Sigmoid colon (tissue), 7 donors: ENCODE measurements at places on chromosomes 13 and 19. TPM values are rescaled to one million over a fixed set of nuclear protein-coding genes. Genes with fewer than 3 reads are reported as not detected.

DNA sequence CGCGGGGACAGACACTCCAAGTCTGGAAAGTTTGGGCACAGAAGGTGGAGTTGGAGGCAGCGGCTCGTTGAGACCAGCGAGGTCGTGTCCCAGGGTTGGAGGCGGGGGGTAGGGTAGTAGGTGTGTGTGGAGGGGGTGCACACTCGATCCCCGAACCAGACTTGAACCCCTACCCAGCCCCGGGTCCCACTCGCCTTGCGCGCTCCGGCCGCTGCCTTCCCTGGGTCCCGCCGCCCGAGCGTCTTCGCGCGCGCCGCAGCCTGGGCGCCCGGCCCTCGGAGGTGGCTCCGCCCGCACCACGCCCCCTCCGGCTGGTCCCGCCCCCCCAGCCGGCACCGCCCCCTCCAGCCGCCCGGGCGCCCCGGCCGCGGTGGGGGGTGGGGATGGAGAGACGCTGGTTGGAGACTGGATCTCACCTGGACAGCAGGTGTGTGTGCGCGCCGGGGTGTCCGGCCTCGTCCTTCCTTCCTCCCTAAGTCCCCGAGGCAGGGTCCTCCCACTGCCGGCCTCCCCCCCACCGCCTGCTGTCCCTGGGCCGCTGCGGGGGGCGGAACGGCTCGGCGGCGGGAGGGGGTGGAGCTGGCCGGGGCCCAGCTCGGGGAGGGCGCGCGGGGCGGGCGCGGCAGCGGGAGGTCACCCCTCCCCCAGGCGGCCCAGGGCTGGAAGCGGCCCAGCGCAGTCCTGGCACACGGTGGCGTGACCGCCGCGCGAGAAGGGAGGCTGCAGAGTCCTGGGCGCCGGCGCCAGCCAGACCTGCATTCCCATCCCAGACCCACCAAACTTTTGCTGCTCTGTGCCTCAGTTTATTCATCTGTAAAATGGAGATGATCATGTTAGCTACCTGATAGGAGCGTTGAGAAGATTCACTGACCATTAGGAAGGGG is at the start of gene KANK2:
KANK2 (minus strand) TSS at position 255 of the 884 bp plus-strand sequence. CDS start 3,034 bp downstream, outside the sequence.
- DNase-seq, result peak; percentile 94

SRRM5 gene
- 1.1 TPM for total RNA-seq

LHB gene
- total RNA-seq, result not detected

GRCh38 chr19:50626011-50626410 is 13.7 kb downstream of the SYT3 start:
- DNase-seq, result no peak

GRCh38 chr19:31586282-31586681 is 237.0 kb upstream of the TSHZ3 start:
- no peak for DNase-seq

DNA sequence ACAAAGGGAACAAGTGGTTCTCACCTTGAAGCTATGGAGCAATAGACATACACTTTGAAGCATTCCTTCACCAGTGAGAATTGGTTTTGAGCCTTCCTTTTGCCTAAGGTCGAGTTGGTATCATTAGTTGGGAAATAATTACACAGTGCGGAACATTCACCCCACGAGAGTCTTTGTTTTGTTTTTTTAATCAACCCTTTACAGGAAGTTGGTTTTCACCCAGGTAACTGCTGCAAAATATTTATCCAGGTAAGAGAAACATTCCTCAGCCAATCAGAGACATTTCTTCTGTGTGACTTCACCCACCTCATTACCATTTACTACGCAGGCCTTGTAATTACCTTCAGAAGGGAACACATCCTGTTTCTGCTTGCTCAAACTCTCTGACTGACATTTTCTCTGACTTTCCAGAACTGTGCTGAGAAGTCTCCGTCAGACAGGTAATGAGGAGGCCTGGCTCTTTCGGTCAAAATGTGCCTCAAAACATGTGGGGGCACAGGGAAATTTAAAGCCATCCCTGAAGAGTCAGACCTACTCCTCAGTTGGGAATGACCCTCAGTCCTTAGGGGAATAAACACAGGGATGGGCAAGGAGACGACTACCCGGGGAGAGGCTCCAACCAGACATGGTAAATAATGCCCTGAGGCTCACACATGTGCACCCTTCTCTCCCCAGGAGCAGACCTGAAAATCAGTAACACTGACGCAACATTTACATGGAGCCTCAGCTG is 22.7 kb upstream of the SERP2 start:
- no peak for DNase-seq

NLRP9 gene
- total RNA-seq, result not detected

DNA sequence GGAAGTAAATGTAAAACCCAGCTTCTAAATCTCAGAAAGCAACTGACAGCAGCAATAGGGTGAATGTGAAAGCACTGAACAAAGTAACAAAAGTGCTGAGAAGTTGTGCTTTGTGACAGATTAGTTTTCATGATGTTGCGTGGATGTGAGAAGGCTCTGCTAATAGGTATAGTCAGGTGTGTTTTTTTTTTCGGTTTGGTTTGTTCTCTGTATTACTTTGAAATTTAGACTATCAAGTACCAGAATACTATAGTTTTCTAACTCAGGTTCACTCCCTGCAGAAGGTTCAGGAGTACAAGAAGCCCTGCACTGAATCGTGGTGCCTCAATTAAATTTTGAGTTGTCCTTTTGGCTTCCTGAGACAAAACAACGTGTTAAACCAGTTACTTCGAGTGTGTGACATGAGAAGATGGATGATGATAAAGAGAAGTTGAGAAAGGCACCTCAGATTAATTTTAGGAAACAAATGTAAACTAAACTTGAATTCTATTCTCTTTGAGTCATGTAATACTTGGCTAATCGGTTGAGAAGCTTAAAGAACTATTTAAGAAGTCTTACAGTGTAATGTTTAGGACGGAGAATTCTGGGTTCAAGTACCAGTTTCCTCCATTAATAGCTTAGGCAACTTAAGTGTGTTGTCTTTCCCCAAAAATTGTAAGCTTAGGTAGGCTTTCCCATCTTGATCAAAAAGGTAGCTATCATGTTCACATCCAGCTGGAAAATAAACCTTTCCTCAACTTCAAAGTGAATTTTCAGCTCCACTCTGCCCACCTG is 10.3 kb downstream of the MIR17HG start:
- no peak for DNase-seq

ERFL gene
- not detected for total RNA-seq

DNA sequence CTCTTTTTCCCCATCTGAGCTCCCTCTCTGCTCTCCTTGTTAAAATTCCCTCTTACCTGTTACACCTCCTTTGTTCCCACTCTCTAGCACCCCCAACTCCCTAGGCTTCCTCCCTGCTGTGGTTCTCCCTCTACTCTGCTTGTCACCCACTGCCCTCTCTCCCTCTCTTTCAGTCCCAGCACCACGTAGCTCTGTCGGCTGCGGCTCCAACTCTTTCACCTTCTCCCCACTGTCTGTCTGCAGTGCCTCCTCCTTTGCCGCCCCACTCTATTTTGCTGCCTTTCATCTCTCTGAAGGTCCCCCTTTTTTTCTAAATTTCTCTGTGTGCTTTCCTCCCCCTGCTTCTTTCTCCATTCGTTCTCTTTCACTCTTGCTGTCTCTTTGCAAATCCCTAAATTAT is 1.1 kb downstream of the ZNF836 start:
- no peak for DNase-seq

DNA sequence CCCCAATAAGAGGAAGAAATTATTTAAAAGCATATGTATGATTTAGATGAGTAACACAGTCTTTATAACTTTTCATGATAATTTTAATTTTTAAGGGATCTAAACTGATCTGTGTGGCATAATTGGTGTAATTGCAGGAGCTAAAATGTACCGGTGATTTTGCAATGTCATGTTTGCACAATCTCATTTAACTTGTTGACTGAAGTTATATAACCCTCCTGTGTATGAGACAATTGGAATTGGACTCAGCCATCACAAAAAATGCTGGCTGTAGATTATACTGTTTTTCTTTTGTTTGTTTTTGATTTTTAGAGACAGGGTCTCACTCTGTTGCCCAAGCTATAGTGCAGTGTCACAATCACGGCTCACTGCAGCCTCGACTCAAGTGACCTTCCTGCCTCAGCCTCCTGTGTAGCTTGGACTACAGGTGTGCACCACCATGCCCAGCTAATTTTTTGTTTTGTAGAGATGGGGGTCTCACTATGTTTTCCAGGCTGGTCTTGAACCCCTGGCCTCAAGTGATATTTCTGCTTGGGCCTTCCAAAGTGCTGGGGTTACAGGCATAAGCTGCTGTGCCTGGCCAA is 26.1 kb downstream of the FGF9 start:
- DNase-seq, result no peak

GRCh38 chr19:2474232-2475017 is 1.5 kb upstream of the GADD45B start:
- DNase-seq, result peak; percentile 92

GRCh38 chr19:43660971-43661360 is 9.0 kb downstream of the PLAUR start:
- no peak for DNase-seq

GRCh38 chr13:90393408-90393807 is 954.1 kb upstream of the MIR17HG start:
- no peak for DNase-seq

DNA sequence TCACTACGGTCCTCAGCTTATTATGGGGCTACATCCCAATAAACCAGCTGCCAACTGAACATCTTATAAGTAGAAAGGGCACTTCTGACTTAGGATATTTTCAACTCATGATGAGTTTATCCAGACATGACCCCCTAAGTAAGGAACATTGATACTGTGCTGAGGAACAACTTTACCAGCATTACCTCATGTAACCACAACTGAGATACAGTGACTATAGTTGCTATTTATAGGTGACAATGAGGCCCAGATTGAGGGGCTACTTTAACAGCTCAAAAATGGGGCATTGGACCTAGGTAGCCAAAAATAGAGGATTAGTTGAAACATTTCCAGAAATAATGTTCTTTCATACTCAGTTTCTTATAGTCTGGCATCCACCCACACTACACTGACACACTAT is 26.8 kb downstream of the SKA3 start:
- no peak for DNase-seq

GRCh38 chr19:12938779-12939601 is 581 bp downstream of the CALR start:
- peak; percentile 78 for DNase-seq

DNA sequence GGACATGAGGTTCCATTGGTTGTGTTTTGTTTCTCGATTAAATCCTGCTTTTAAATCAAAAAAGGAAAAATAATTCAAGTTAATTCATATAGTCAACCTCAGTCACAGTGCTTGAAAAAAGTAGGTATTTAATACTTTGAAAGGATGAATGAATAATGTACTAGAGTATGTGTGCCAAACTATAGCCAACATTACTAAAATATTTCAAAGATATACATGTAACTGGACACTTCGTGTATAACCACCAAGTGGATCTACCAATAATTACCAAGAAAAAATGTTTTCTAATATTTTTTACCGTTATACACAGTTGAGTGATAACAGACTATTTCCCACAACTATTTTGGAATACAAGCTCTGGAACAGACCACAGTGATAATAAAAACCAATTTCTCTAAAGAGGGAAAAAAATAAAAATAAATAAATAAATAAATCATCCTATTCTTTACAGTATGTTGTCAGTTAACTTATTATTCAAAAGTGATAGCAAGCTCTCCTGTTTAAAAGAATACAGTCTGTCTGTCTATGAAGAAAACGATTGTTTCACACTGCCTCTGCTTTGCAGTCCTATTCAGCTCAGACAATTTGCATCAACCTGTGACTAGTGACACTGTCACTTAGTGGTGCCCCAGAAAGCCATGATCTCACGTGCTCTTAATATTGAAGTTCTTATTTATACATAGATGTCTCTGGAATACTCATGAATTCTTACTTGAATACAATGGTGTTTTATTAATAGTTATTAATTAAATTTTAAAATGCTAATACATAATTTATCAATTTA is 58.2 kb downstream of the UBL3 start:
- no peak for DNase-seq

- DNase-seq, result no peak
Measured at GRCh38 chr19:18951721-18952281, 10.8 kb upstream of the HOMER3 start.

DNA sequence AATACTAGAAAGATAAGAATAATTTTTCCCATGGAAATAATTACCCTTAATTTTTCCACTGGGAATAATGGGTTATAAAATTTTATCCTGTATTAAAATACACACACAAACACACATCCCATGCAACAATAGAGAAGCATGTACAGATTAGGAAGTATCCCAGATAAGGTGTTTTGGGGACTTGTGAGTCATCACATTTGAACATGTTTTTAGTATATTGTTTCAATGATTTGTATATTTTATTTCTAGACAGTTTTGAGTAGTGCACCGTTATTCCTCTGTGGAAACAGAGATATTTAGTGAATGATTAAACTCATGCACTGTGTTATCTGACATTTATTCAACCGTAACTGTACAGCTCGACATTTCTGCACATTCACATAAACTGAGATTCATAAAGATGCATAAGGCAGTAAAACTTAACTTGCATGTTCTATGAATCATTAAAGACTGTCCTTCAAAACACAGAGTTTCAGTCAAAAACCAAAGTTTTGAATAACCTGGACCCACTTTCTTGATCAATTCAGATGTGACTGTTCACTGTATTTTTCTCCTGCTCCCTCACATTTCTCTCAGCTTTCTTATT is 30.1 kb downstream of the KLF12 start:
- no peak for DNase-seq

LILRA1 gene
- total RNA-seq, result 0.66 TPM

URAD gene
- not detected for total RNA-seq

DNA sequence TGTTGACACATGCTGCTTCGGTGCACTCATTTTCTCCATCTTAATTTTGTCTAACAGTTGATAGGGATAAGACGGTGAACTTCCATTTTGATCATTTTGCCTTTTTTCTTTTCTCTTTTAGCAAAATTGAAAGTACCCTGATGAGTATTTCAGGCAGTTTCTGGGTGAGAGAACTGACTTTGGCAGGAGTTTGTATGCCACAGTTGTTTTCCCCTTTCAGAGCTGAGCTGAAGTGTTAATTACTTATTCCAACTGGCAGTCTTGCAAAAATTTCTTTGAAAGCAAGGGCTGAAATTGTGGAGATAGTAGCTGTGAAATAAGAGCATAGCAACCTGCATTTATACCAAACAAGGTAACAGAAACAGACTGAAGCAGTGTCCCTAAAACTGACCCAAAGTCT is 180.2 kb downstream of the SLITRK5 start:
- DNase-seq, result no peak

- no peak for DNase-seq
Measured at GRCh38 chr13:50684366-50684765, 159.1 kb downstream of the DLEU7 start.

SOHLH2 gene
- 1.2 TPM for total RNA-seq

OXGR1 gene
- total RNA-seq, result 0.16 TPM

LGALS14 gene
- total RNA-seq, result not detected

DNA sequence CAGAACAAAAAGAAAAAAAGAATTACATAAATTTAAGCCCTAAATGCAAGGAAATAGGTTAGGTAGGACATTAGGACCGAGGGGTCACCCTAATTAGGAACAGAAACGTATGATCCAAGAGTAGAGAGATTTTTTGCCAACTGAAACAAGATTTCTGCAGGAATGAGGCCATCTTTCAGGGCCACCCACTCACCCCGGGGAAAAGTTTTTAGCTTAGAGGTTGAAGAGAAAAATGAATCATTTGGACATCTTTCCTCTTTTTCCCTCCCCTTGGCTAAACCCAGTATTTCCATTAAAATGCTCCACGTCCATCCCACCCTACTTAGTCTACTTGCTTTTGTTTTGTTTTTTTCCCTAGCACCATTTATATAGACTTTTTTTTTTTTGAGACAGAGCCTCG is 10.6 kb upstream of the PNMA8A start:
- DNase-seq, result peak; percentile 62
